ENCODE measurements at places on chromosomes 7 and 10.

GRCh38 chr7:156773966-156774365, 119.0 kb downstream of the LMBR1 start:
- DNase-seq = no peak

GRCh38 chr7:84009051-84009450, 185.5 kb downstream of the SEMA3A start:
- DNase-seq = no peak

GRCh38 chr7:151460474-151460855, 20.5 kb upstream of the CRYGN start:
- DNase-seq = no peak

- DNase-seq = peak; percentile 65
Observed at GRCh38 chr10:52778511-52779392, 6.2 kb upstream of the MBL2 start.
